ENCODE measurements at places on chromosomes 6 and 20.

DNA sequence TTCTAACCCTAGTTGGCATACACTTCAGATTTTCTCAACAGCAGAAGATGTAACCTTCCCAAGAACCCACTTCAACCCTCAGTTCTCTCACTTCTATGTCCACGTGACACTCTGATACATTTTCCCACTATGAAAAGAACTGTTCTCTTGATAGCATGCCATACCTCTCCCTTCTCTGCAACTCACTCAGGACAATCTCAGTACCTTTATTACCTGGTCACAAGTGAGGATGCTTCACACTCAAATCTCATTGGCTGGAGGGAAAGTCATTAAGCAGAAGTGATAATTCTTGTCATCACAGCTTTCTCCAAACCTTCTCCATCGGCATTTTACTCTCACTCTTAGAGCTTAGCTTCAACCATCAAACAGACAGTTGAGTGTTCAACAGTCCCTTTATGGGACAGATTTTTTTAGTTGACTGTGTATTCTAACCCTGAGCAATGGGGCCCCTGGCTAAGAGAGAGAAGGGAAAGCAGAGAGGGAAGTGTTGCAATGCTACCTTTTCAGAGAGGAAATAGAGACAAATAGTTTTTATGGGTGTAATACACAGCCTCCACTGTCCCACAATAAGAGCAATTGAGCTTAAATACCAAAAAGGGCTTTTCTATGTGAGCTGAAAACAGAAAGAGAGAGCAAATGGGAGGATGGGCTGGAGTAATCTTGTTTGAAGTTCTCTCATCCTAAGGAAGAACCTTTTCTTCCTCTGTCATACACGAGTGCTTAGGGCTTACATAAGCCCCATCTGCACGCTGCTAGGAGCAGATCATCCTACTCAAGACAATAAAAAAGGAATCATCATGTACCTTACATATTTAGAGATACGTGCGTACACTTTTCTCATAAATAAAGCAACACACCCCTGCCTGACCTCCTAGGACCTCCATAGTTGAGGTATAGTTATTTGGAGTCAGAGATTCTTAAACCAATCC lies 16.0 kb downstream of the HLA-DPA1 start:
- no peak for DNase-seq

- DNase-seq = no peak
Observed at GRCh38 chr20:884983-885952, 30.9 kb downstream of the ANGPT4 start.

GRCh38 chr6:115443825-115444478 lies 616.7 kb downstream of the FRK start:
- DNase-seq = no peak

- no peak for DNase-seq
Observed at GRCh38 chr6:41355952-41356351, 20.5 kb downstream of the NCR2 start.

- no peak for DNase-seq
Observed at GRCh38 chr6:122114717-122115116, 284.7 kb upstream of the HSF2 start.

- DNase-seq = no peak
Observed at GRCh38 chr6:153401751-153402150, 270.7 kb upstream of the RGS17 start.

- DNase-seq = no peak
Observed at GRCh38 chr20:47735412-47736400, 49.6 kb downstream of the SULF2 start.

Measured in activated CD8-positive, alpha-beta memory T cell treated with anti-CD3 and anti-CD28 coated beads for 4 hours (primary cell).